ENCODE measurements at places on chromosomes 1 and 21.

DNA sequence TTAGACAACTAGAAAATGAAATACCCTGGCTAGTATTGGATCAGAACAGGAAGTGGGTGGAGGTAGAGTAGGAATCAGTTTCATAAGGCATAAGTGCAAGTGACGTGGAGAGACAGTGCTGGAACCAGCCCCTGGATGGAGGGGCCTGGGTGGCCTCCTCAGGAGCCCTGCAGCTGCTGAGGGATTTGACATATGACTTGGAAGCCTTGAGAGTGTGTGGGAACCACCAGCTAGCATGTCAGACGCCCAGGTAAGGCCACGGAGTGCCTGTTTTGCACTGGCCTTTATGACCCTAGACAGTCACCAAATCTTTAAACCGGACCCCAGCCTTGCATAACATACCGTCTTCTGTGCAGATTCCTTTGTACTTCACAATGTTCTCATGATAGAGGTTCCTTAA is 94.4 kb downstream of the RAVER2 start:
- no peak for DNase-seq

- no peak for DNase-seq
Observed at GRCh38 chr1:202112859-202113689, 9.6 kb upstream of the GPR37L1 start.

GRCh38 chr1:30670240-30671060 is 52.9 kb downstream of the MATN1 start:
- DNase-seq, result no peak

DNA sequence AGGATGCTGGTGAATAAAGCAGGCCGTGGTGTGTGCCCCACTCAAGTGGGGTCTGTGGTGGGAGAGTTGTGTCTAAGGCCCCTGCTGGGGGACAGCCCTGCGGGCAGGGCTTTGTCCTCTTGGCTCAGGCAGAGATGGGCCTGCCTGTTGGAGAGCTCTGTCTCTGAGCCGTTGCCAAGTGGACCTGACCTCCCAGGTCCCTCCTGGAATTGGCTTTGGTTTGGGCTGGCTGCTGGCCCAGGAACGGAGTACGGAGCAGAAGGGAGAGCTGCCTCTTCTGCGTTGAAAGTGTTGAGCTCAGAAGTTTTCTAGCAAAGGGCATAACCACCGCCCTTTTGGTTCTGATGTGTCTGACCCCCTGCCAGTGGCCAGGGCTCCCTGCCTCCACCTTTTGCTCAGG is 153.9 kb downstream of the PEX14 start:
- no peak for DNase-seq

DNA sequence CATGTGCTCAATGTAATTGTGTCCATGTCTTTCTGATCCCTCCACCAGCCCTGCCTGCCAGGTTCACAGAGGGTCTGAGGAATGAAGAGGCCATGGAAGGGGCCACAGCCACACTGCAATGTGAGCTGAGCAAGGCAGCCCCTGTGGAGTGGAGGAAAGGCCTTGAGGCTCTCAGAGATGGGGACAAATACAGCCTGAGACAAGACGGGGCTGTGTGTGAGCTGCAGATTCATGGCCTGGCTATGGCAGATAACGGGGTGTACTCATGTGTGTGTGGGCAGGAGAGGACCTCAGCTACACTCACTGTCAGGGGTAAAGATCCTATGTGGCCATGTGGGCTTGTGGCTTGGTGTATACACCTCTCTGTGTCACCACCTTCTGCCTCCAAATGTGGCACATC is 91.4 kb downstream of the OBSCN start:
- DNase-seq, result no peak

DNA sequence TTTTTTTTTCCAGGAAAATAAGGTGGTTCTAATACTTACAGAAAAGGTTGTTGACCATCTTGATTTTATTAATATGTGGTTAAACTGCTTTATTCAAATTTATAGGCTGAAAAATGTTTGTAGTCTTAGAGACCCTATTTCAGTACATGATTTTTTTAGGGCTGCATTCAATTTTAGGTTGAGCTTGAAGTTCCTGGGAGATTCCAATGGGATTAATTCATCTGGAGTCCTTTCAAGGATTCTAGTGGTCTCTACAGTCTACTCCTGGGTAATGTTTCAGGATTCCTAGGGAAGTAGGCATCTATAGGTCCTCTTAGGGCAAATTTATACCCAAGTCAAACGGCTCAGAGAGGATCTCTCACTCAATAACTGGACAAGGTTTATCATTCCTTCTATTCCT is 126.7 kb downstream of the HMCN1 start:
- no peak for DNase-seq

DNA sequence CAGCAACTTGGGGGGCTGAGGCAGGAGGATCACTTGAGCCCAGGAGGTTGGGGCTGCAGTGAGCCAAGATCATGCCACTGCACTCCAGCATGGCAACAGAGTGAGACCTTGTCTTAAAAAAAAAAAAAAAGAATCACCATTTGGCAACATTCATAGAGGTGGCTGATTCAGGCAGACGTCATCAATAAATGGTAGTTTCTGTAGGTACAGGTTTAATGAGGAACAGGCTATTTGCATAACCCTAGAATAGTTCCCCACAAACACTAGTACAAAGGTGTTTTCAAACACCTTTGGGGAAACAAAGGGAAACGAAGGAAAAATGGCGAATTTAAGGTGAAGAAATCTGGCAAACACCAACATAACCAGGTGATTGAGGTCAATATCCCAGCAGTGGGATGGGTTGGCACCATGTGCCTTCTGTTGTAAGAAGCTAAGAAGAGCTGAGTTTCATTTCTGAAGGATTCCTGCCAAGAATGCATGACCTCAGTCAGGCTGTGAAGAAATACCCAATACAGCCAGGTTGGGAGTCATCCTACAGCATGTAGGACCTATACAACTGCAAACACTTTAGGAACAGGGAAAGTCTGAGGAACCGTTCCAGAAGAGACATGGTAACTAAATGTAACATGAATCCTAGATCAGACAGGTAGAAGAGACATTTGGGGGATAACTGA is 5.6 kb downstream of the LPAR3 start:
- no peak for DNase-seq

- DNase-seq, result no peak
Observed at GRCh38 chr1:178060789-178061556, 32.9 kb upstream of the RASAL2 start.

GRCh38 chr1:187563191-187563590 is 734.4 kb downstream of the PLA2G4A start:
- no peak for DNase-seq

DNA sequence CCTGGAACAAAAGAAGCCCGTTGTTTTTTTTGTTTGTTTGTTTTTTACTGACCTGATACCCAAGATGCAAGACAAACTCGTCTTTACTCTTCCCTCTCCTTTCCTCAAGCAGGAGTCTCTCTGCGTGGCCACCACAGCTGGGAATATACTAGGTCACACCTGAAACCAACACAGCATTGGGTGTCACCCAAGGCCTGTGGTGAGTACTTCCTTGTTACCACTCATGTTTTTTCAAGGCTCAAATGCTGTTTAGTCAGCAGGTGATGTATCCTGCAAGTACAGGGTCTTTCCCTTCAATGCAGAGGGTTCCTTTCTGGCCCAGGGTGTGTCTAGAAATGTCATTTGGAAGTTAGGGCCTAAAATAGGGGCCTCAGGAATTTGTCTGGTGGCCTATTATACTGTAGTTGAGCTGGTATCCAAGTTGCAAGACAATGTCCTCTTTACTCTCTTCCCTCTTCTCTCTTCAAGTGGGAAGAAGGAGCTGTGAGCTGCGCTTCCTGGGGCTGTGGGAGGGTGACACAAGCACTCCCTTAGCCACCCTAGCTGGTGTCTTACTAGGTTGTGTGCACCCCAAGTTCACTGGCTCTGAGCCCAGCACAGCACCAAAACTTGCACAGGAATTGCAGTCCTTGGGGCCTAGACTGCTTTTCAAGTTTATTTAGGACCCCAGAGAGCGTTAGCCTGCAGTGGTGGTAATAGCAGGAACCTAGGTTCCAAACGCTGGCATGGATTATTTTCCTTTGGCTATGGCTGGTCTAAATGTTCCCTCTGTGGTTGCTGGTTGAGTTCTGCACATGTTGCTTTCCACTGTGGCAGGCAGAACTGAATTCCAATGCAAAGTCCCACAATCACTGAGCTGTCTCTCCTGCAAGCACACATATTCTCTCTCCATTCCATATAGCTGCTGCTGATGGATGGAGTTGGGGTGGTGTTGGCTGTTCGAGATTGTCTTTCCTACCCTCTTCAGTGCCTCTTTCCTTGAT is 91.4 kb upstream of the LYPLAL1 start:
- no peak for DNase-seq

GRCh38 chr1:109624201-109625010 is 4.8 kb downstream of the AMPD2 start:
- no peak for DNase-seq

DNA sequence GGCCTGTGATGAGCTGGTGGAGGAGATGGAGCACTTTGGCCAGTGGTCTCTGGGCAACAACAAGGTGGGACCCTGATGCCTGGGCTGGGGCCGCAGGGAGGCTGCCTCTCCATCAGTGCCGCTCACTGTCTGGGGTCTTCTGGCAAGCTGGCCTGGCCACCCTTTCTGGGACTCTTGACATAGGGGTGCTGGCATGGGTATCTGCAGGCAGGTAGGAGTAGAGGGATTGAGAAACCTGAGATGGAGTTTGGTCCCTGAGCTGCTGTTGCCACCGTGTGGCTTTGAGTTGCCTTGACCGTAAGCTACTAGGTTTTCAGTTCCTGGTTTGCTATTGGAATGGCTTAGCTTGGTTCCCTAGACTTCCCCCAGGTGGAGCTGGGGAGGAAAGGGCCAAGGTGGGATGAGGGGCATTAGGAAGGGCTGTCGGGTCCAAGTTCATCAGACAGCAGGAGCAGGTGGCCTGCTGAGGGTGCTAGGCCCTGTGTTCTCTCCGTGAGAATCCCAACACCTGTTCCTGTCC is 13.2 kb upstream of the MFN2 start:
- peak; percentile 26 for DNase-seq

GRCh38 chr21:32278103-32278502 is 746 bp downstream of the MIS18A start:
- DNase-seq, result no peak

All from CD4-positive, alpha-beta T cell treated with Interleukin-15 for 1 hour (primary cell).